ENCODE measurements at places on chromosomes 7 and 10.

DNA sequence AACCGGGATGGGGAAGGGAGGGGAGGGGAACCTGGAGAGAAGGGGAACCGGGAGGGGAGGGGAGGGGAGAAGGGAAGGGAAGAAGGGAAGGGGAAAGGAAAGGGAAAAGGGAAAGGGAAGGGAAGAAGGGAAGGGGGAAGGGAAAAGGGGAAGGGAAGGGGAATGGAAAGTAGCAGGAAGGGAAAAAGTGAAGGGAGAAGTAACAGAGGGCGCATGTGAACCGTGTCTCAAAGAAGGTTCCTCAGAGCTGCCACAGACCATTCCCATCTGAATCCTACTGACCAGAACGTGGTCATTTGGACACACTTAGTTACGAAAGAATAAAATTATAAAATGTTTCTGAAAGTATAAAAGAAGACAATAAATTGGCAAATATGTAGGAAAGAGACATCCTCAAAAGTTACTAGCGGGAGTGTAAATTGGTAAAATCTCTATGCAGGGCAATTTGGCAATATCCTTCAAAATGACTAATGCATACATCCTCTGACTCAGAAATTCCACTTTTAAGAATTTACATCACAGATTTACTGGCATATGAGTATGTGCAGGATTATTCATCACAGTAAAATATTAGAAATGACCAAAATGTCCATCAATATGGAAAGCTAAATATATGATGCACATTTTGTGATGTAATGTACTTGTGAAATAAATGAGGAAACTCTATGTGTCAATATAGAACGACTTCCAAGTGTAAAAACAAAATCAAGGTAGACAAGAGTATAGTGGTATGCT lies 12.9 kb downstream of the C10orf67 start:
- no peak for DNase-seq

DNA sequence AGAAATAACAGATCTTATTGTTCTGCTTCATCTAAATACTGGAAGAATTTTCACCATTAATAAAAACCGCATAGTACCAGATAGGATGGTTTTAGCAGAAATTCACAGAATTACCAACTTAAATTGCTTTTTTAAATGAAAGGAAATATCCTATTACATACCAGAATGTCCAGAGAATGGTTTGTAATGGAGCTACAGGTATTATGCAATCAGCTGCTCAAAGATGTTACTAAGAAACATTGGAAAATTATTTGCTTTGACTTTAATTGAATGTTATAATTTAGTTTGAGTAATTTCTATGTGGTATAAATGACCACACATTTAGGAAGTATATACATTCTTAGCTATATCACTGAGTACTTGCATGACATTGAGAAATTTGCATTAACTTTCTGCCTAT lies 338.3 kb downstream of the ETV1 start:
- DNase-seq, result no peak

DNA sequence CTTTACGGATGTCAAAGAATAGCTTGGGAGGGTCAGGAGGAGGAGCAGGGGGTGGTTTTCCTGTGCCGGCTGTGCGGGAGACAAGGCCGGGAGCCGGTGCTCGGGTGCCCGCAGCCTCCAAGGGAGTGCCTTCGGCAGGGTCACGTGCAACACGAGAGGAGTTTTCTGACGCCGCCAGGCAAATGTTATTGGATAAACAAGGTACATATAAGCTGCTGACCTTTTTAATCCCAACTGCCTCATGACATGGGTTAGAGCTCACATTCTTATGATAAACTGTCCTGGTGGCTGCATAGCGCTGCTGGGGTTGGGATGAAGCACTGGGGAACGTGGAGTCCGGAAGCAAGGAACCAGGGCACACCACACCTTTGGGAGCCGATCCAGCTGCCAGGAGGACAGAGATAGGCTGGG lies 124.8 kb upstream of the PDLIM1 start:
- no peak for DNase-seq

DNA sequence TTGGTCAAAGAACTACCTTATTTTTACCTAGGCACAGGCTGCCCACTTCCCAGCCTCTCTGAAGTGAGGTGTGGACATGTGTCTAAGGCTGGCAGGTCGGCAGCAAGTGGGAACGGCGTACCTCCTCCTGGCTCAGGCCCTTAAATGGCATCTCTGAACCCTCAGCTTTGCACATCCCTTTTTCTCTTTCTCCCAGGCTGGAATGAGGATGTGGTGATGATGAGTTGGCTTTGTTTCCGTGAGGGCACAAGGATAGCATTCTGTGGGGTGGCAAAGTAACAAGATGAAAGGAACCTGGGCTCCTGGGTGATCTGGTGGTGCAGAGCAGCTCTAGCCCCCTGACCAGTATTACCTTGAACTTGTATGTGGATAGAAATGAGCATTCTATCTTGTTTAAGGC lies 196.8 kb downstream of the REEP3 start:
- peak; percentile 65 for DNase-seq

DNA sequence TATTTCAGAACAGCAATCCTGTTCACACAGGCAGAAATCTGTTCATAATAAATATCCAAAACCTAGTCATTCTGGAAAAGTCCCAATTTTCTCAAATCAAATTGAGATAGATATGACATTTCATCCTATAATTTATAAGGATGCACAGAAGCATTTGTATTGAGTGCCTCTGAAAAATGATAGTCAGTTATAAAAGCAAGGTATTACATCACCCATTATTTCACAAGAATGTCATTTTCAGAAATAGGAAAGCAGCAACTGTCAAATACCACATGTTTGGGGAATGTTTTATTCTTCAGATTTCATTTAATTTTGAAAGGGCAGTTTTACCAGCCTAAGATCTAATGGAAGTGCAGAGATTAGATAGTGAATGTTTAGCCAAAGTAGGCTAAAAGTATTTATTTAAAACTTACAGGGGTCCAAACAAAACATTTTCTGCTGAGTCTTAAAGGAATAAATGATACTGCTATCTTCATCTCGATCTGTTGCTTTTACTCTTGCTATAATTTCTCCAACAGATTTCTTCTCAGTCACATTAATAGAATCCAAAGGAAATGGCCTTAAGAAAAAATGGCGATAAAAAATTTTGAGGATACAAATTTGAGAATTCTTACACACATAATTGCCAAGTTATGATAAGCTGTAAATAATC lies 185.8 kb downstream of the HGF start:
- no peak for DNase-seq

- no peak for DNase-seq
Measured at GRCh38 chr7:120442838-120443237, 169.9 kb downstream of the KCND2 start.

GRCh38 chr10:104090611-104091010 lies 4.9 kb upstream of the COL17A1 start:
- no peak for DNase-seq

GRCh38 chr10:29479981-29480954 lies 154.5 kb downstream of the SVIL start:
- no peak for DNase-seq

GRCh38 chr10:72250666-72251065 lies 23.1 kb upstream of the DDIT4 start:
- no peak for DNase-seq

DNA sequence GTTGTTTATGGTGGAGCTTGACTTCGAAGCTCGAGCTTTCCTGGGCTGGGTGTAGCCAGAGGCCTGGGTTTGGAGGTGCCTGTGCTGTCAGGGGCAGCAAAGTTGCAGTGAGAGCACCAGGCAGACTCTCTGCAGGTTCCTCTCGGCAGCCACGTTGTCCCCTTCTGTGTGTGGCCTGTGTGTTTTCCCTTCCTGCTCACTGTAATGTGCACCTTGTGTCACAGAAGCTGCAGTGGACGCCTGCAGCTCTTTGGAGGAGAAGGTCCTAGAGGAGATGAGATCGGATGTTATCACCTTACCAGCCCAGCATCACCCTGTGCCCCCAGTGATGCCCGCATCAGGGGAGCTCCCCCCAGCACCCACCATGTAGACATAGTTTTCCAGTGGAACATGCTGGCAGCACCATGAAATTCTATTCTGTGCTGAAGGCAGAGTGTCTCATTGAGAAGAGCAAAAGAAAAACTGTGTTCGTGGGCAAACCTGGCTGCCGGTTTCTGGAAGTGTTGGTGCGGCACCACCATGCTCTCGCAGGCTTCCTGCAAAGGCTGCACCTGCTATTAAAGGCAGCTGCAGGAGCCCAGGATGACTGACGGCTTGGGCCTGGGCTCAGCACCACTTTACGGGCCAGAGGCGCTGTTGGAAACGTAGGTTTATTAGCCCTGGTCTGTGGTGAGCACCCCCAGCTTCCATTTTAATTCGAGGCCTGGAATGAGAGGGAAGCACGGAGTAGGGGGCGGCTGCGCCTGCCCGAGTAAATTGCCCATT lies 609.8 kb upstream of the FOXK1 start:
- no peak for DNase-seq

GRCh38 chr10:1874533-1874932 lies 137.2 kb upstream of the ADARB2 start:
- no peak for DNase-seq

DNA sequence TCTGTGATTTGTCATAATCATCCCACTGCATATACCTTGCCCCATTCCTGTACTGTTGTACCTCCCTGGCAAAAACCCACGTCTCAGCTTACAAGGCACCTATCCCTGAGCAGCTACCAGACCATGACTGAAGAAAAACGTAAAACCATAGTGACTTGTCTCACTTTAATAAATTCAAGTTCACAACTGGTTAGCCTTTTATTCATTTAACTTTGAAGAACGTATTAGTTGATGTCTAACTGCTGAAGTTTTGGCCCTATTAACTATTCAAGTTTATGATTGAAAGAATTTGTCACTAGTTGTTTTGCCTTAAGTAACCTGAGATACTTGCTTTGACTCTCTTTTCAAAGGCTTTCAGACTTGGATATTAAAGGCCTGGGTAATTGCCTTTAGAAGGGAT lies 59.7 kb downstream of the GALNT11 start:
- DNase-seq, result peak; percentile 17

DNA sequence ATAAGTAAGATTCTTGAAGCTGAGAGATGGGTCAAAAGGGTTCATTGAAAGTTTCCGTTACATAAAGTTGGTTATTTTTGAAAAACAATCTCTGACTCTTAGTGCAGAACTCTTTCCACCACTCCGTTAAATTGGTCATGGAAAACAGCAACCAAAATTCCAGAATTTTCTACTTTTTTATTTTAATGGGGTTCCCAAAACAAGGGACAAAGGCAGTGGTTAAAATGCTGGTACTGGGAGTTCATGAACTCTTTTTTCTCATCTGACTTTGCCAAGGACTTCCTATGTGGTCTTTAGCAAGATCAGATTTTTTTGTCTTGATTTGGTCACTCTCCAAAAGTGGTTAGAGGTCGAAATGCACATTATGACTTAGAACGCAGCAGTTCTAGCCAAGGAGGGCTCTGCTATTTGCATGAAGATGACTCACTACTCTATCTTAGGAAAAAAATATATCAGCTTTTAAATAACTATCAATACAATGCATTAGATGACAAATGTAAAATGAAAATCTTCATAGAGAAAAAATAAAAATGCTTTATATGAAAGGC lies 145.7 kb downstream of the REEP3 start:
- no peak for DNase-seq

DNA sequence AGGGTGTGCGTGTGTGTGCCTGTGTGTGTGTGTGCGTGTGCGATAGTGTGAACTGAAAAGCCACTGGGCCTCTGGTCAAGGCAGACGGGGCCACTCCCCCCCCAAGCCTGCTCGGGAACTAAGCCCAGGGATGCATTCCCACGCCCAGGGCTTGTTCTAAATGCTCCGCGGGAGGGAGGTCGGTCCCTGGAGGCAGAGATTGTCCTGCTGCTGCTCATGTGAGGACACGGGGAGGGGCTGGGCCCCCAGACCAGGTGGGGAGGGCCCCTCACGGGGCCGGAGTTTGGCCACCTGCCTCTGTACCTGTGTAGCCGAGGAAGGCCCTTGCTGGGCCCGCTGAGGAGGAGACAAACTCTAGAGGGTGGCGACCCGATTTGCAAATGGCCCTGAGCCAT lies 93.9 kb downstream of the PDGFA start:
- no peak for DNase-seq

DNA sequence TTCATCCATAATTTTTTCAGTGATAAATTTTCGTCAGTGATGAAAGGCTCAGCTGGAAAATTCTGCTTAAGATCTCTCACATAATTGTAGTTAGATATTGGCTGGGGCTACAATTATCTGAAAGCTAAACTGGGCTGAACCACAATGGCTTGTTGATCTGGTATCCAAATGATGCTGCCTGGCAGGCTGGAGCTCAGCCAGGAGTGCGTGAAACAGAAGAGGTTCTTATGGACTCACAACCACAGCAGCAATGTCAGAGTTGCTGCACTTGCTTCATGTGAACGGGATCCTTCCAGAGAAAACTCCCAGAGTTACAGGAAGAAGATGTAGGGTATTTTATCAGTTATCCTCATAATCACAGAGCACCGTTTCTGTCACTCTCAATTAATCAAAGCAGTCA lies 533.2 kb upstream of the POM121L12 start:
- DNase-seq, result no peak

DNA sequence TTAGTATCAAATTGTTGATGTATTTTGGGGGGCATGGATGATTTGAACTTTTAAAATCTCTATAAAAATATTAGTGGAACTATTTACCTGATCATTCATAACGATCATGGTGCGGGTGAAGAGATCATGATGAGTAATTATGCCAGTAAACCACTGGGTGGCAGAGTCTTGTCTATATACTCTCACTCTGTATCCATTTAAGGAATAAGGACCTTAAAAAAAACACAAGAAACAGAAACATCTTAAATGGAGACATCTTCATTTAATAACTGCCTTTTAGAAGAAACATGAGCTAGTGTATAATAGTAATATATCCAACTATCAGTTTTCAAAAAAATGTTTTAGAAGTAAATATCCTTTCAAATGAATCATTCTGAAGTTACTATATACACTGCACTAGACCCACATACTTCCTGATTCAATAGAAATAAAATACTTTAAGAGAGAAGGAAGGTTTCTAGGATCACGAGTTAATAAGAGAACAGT lies 84.0 kb downstream of the NRBF2 start:
- peak; percentile 80 for DNase-seq

DNA sequence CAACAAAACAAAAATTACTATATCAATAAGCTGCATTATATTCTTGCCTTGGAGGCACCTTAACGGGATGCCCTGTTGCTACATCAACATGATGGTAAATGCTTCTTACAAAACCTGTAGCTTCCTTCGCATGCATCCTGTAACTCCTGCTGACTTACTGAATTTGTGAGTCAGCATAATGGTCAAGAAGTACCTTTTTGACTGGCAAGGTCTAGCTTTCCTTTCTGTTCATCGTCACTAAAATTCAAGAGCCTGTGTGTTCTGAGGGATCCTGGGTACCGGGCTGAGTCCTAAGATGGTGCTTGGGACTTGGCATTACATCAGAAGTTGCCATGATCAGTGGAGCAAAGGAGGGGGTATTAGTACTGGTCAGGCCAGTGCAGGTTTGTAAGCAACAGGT lies 4.9 kb downstream of the PFKFB3 start:
- DNase-seq, result no peak

GRCh38 chr10:118332948-118333710 lies 9.0 kb downstream of the FAM204A start:
- peak; percentile 28 for DNase-seq

- DNase-seq, result no peak
Measured at GRCh38 chr7:150375662-150376521, 3.2 kb upstream of the ZNF775 start.

DNA sequence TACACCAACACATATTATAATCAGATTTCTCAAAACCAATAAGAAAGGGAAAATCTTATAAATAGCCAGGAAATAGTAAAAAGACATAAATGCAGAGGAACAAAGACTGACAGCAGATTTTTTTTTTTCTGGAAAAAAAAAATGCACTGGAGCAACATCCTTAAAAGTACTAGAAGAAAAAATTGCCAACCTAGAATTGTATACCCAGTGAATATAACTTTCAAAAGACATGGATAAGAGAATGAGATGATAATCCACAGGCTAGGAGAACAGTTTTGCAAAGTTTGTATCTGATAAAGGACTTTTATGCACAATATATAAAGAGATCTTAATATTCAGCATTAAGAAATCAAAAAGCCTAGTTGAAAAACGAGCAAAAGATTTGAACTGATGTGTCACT lies 554.0 kb downstream of the AUTS2 start:
- no peak for DNase-seq

Measured in ACHN (cell line).